Activated CD4-positive, alpha-beta memory T cell treated with anti-CD3 and anti-CD28 coated beads, Interleukin-2, amount 10 ng/mL, durations not matched to agents 7 days and 5 days (primary cell): ENCODE measurements at places on chromosomes 13 and 19.

GRCh38 chr19:55473225-55474012 lies 3.0 kb upstream of the ZNF628 start:
- DNase-seq: no peak

DNA sequence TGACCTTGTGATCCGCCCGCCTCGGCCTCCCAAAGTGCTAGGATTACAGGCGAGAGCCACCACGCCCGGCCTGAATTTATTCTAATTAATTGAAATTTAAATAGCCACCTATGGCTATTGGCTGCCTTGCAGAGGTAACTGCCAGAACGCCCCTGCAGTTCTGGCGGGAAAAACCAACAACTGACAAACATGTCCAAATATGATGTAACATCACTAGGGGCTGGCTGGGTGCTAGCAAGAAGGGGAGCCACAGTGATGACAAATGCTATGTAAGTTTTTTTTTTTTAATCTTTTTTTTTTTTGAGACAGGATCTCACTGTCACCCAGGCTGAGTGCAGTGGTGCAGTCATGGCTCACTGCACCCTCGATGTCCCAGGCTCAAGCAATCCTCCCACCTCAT lies 12.9 kb downstream of the ZSWIM9 start:
- no peak for DNase-seq

GRCh38 chr13:102965802-102966201 lies 100.4 kb downstream of the SLC10A2 start:
- DNase-seq: no peak

GRCh38 chr19:1538978-1539377 lies 15.1 kb downstream of the PLK5 start:
- DNase-seq: no peak

GRCh38 chr13:77316430-77316829 lies 10.5 kb downstream of the MYCBP2 start:
- DNase-seq: no peak

- peak; percentile 16 for DNase-seq
Observed at GRCh38 chr19:5292822-5293611, 47.6 kb downstream of the PTPRS start.

DNA sequence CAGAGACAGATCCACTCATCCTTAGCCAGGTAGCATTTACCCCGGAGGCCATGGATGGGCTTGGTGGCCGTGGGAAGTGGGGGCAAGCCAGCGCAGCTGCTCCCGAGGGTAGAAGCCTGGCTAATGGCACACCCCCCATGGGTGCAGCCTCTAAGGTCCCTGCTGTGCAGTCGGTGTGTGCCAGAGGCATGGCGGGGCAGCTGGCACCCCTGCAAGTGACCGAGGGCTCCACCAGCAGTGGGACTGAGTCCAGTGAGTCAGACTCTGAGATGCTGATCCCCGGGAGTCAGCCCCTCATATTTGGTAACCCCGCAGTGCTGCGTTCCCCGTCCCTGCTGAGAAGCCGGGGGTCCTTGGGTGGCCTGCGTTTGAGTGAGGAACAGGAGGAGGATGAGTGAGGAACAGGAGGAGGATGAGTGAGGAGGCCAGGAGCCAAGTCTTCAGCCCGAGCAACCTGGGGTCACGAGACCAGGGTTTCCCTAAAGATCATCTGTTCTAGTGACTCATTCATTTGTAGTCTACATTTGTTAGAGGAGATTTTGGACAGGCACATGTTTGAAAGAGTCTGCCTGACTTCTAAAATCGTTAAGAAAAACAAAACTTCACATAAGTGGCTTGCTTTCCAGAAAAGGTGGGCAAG lies 180.7 kb downstream of the STK24 start:
- DNase-seq: no peak

DNA sequence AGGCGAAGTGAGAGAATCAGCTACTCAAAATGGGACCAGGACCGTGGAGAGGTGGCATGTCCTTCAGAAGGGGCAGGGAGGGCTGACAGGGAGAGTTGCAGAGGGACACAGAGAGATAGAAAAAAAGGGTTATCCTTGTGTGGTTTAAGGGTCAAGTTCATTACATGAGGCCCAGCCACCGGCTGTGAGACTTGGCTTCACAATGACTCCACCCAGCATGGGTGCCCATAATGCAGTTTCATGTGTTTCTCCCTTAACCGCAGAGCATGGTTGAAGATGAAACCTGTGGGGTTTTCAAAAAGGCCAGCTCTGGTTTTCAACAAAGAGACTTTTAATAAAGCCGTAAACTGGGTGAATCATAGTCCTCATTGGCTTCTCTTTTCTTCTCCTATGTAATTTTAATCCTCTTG lies 164.6 kb downstream of the KLF5 start:
- peak; percentile 50 for DNase-seq

DNA sequence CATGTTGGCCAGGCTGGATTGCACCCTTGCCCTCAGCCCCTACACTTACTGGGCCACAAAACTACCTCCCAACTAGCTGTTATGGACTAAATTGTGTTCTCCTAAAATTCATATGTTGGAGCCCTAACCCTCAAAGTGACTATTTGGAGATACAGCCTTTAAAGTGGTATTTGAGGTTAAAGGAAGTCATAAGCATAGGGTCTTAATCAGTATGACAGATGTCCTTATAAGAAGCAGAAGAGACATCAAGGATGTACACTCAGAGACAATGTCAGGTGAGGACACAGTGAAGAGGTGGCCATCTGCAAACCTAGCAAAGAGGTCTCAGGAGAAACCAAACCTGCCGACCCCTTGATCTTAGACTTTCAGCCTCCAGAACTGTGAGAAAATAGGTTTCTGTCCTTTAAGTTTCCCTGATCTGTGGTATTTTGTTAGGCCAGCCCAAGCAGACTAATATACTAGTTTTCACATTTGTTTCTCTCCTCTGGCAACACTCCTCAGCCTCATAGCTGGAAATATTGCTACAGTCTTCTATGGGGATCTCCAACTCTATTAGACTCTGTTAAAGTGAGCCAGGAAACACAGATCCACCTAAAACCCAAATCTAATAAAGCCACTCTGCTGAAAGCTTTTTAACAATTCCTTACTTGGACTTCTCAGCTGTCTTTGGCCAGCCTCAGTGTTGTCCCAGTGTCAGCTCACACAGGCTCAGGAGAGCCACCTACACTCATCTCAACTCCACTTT lies 256.5 kb downstream of the TBC1D4 start:
- no peak for DNase-seq

GRCh38 chr13:87877477-87877876 lies 206.3 kb downstream of the SLITRK5 start:
- no peak for DNase-seq

- no peak for DNase-seq
Observed at GRCh38 chr13:97535614-97536013, 101.6 kb downstream of the RAP2A start.

- no peak for DNase-seq
Observed at GRCh38 chr13:34926508-34926907, 15.6 kb upstream of the NBEA start.

- no peak for DNase-seq
Observed at GRCh38 chr13:37229931-37230330, 124.5 kb upstream of the CSNK1A1L start.

DNA sequence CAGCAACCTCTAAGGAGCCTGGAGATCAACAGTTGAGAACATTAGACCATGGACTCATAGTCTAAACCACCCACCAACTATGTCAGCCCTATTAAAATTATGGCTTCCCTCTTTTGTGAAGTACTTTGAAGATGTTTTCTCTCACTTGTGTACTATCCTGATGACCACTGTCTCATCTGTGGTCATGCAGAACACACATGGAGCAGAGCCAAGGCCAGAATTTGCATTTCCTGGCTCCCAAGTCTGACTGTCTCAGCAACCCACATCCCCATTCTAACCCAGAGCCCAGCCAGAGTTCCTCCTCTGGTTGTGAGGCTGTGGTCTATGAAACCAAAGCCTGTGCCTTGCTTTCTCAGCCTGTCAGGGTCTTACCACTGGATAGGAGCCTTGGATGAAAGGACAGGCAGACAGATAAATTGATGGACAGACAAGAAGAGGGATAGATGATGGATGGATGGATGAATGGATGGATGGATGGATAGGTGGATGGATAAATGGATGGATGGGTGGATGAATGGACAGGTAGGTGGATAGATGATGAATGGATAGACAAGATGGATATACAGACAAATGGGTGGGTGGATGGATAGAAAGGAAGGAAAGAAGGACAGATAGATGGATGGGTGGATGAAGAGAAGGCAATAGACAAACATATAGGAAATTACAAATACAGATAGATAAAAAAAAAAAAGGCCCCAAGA lies 35.4 kb downstream of the ZNF557 start:
- DNase-seq: no peak

DNA sequence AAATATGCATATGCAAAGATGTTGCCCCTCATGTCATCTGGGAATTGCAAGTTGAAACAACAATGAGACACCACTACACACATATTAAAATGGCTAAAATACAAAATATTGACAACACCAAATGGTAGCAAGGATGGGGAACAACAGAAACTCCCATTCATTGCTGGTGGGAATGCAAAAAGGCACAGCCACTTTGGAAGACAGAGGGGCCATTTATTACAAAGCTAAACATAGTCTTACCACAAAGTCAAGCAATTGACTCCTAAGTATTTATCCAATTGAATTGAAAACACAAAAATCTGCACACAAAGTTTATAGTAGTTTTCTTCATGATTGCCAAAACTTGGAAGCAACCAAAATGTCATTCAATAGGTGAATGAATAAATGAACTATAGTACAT lies 6.1 kb upstream of the SERPINE3 start:
- DNase-seq: no peak

DNA sequence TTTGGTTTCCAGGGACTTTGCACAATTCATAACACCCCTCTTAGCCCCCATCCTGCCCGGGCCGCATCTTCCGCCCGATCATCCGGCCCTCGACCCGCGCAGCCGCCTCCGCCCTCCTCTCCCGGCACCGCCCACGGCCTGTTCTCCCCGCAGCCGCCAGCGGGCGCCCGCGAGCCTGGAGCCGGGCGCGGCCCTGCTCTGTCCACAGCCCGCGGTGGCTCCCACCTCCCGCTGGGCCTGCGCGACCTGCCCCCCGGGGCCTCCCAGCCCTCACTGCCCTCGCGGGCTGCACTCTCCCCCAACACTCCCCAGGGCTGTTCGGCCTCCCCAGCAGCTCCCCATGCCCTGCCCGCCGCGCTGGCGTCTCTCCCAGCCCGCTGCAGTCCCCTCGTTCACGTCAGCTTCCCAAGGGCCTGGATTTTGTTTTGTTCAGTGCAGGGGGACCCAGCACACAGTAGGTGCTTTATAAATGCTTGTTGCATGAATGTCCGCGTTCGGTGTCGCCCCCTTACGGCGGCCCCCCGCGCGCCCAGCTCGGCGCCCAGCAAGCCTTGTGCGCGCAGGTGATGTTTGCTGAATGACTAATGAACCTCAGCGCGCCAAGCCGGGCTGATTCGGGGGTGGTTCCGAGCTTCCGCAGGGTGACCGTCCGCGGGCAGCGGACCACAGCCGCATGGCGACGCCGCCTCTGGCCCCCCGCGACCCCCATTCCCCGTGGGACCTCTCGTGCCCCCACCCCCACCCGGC lies 4.6 kb upstream of the APC2 start:
- DNase-seq: peak; percentile 84

GRCh38 chr13:46015366-46015765 lies 37.2 kb downstream of the ZC3H13 start:
- DNase-seq: no peak

- DNase-seq: no peak
Observed at GRCh38 chr13:44024846-44025195, 145.1 kb downstream of the LACC1 start.

- peak; percentile 66 for DNase-seq
Observed at GRCh38 chr19:54364775-54365257, at the start of gene LAIR1. TSS of gene LAIR1 (minus strand) at chr19:54364931. CDS start at chr19:54364804, 127 bp downstream.

DNA sequence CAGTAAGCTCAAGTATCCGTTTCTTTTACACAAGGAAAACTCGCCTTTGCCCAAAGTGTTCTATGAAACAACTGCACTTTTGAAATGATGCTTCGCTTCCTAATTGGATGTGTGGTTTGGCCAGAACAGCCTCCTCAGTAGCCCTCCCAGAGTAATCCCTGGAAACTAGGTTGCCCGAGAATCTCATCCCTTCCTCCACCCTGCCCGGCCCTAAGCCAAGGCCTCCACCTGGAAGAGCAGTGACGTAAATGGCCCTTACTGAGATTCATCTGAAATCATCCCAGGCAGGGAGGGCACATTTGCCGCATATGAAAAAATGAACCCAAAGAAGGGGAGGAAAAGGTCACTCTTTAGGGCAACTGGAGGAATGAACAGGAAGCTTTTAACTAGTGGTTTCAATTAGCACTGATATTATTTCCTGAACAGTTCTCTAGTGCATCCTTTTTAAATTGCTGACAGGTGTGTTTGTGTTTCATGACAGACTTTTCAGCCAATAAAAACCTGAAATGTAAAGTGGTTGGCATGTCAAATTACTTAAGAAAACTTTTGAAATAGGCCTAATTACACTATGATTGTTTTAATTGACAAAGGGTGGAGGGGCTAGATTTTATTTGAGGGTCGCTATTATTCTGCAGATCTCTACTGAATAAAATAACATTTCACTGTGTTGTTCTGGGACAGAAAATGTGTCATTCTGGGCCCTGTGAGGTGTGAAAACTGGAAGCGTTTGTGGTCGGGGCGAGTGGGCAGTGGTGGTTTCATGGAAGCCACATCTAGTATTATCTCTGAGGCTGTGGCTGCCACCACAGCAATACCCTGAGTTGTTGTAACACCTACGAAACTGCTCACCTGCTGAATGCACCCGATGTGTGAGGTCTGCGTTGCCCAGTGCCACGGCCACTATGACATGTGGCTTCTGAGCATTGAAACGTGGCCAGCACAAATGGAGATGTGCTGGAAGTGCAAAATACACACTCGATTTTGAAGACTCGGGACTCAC lies 112.1 kb downstream of the ZIC5 start:
- peak; percentile 63 for DNase-seq

GRCh38 chr19:12163826-12164225 lies 930 bp downstream of the ZNF136 start:
- no peak for DNase-seq

GRCh38 chr13:87736849-87737385 lies 65.7 kb downstream of the SLITRK5 start:
- DNase-seq: no peak

DNA sequence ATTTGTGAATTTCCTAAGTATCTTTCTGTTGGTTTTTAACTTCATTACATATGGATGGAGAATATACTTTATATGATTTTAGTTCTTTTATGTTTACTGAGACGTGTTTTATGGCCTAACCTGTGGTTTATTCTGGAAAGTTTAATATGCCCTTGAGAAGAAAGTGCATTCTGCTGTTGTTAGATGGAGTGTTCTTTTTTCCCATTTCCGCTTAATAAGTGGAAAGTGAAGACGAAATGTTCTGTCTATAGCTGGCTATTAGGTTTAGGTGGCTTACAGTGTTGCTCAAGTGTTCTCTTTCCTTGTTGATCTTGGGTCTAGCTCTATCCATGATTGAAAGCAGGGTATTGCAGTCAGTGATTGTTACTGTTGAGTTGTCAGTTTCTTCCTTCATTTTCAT lies 17.2 kb upstream of the TIMM50 start:
- no peak for DNase-seq

DNA sequence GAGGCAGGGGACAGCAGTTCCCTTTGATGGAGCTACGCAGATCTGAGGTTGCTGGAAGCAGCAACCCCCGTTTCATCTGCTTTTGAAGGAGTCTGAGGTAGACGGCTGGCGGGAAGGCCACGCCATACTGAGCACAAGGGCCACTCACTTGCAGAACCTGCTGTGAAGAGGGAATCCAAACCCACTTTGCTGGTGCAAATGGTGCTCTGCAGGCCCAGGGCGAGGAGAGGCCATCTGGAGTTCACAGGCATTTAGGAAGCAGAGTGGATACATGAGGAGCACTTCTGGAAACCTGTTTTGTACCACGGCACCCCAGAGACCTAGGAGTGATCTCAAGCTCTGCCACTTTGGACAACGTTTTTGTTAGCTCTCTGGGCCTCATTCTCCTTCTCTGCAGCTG lies 227.8 kb downstream of the UQCRFS1 start:
- no peak for DNase-seq

GRCh38 chr19:48340995-48341394 lies 15.6 kb downstream of the EMP3 start:
- no peak for DNase-seq
